Activated CD4-positive, alpha-beta T cell treated with anti-CD3 and anti-CD28 coated beads for 48 hours (primary cell): ENCODE measurements at places on chromosomes 3 and 15.

DNA sequence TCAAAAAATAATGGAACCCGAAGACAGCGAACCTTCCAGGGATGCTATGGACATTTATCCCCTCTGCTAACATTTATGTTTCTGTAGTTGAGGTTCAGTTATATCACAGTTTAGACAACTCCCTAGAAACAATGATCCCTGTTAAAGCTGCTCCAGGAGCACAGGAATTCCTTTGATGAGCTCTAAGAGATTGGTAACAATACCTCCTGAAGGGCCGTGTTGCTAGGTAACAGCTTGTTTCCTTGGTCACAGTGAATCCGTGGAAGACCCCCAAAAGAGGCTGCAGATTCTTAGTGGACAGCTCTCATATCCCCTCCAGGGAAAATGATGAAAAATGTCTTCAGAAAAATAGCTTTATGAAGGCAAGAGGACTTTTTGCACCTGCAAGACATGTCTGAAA is 160.2 kb downstream of the SERPINI1 start:
- no peak for DNase-seq

DNA sequence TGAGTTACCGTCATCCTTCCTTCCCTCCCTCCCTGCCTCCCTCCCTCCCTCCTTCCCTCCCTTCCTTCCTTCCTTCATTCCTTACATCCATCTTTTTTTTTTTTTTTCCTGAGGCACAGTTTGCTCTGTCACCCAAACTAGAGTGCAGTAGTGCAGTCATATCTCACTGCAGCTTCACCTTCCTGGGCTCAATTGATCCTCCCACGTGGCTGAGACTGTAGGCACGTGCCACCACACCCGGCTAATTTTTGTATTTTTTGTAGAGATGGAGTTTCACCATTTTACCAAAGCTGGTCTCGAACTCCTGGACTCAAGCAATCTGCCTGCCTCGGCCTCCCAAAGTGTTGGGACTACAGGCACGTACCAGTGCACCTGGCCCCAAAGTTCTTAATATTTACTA is 25.8 kb downstream of the USP3 start:
- DNase-seq: peak; percentile 42

GRCh38 chr3:111667170-111667569 is 72.0 kb upstream of the ZBED2 start:
- no peak for DNase-seq

DNA sequence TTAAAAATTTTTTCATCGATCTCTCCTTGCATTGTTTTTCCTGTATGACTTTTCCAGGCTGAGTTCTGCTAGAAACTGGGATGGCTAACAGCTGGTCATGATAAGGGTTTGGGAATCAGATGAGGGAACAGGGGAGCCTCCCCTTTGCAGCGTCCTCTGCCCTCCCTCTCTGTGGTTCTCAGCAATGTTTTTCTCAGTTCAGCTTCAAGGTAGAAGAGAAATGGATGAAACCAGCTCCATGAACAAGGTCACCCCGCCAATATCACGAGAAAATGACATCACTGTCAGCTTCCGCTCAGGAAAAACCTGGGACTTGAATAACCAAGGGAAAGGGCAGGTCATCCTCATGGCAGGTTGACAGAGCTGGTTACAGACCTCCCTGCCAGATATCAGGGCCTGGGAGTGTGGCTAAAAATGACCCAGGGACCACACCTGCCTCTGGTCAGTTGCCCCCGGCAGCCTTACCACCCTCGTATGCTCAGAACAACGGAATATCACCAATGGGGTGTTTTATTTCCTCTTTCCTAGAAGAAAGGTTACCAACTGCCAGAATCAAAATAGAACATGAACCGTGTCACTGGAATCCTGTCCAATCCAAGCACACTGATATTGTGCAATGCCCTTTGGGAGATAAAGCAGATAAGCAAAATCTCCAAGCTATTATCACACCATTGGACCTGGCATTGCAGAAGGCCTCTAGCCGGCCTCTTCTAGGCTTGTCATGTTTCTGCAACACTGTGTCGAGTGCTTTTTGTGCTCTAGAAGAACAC is 26.1 kb downstream of the LSM3 start:
- DNase-seq: no peak

DNA sequence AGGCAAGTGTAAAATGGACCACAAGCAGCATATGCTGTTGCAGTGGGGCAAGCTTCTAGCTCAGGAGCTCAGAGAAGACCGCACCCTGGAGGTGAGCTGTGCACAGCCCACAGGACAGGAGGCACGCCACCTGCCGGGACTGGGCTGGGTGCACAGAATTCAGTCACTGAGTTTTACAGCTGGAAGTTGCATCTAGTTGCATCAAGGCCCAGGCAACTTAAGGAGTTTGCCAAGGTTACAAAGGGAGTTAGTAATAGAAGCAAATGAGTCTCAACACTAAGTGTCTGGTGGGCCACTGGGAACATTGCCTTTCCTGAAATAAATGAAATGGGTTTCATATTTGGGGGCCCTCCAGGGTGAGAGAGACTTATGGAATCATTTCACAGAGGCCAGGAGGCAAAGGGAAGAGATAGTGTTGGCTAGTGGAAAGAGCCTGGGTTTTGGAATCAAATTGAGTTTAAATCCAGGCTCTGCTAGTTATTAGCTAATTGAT is 36.0 kb upstream of the TIMP4 start:
- DNase-seq: peak; percentile 69

GRCh38 chr3:191470080-191470479 is 9.1 kb downstream of the PYDC2 start:
- DNase-seq: no peak

DNA sequence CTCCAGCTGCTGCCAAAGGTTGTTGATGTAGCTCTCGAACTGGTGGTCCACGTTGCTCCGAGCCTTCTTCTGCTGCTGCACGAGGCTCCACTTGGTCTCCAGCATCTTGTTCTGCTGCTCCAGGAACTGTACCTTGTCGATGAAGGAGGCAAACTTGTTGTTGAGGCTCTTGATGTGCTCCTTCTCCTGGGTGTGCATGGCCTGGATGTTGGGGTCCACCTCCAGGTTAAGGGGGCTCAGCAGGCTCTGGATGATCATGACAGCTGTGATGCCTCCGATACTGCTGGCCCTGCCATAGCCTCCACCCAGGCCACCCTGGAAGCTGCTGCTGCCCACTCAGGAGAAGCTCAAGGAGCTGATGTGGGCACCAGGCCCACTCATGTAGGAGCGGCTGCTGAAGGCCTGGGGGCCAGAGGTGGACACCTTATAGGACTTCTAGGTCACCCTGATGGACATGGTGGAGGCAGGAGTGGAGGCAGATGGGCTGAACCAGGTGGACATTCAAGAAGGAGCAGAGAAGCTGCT is 14.9 kb upstream of the PSTPIP1 start:
- no peak for DNase-seq

DNA sequence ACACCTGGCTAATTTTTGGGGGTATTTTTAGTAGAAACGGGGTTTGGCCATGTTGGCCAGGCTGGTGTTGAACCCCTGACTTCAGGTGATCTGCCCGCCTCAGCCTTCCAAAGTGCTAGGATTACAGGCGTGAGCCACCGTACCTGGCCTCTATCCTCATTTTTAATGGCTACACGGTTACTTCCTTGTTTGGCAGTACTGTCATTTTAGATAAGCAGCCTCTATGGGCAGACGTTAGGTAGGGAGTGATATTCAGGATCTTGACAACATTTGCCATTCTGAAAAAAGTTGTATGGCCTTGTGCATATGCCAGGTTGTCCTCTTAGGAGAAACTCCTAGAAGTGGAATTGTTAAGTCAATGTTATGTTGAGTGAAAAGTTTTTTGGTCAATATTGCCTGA is 141.7 kb downstream of the ITPR1 start:
- no peak for DNase-seq

DNA sequence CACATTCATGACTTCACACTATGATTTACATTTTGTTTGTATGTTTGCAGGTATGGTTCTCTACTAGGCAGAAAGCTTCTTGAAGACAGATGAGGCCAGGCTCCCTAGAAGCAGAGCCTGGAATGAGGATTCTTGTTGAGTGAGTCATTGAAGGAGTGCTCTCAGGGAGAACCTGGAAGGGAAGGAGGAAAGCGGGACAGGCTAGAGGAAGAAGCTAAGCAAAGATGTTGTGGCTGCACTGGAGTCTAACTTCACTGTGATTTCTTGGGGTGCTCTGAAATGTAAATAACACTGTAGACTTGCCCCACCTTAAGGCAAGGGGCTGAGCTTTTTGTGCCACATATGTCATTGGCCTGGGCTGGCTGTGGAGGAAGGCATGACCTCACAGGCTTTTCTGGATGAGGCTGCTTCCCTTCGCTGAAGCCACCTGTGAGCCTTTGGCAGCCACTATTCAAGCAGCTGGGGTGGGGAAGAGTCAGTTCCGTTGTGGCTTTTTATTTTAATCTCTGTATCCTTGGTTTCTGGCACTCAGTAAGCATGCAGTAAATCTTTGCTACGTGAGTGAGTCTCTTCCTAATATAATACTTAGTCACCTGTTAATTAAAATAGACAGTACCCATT is 307.3 kb downstream of the SV2B start:
- DNase-seq: no peak

DNA sequence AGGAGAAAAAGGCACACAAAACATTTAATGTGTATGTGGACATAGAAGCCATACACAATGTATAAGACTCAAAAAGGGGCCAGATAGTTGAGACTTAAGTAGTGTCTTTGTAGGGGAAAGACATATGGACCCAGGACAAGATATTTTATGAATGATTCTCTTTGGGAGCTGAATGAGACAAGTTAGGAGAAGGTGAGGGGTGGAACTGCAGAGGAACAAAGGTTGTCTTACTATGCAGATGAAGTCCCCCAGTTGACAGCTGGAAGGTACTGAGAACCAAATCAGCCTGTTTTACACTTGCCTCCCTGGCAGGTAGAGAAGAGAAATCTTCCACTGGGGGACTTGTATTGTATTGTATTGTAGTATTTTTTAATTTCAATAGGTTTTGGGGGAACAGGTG is 14.9 kb upstream of the GCNT3 start:
- DNase-seq: no peak

DNA sequence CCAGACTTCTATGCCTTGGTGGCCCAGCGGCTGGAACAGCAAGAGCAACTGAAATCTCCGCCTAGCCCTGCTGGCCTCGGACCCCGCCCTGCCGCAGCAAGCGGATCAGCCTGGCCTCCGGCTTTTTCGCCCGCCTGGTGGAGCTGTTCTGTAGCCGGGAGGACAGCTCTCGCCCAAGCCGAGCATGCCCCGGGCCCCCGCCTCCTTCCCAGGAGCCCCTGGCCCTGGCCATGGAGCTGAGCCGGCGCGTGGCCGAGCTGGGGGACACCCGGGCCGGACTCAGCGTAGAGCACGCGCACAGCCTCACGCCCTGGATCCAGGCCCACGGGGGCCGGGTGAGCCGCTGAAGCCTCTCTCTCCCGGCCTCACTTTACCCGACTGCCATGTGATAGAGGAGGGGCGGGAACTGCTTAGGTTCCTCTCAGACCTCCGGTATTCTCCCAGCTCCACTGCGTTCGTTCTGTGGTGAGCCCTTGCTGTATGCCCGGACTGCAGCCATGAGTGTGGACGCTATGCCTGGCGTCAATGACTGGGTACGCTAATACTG is 24.1 kb upstream of the MRPL3 start:
- DNase-seq: peak; percentile 45

GRCh38 chr15:72319985-72320671 is at the start of gene CELF6:
Gene CELF6, minus strand, starts transcription at chr15:72320157. Its CDS starts 283 bp downstream, at chr15:72319874.
- DNase-seq: peak; percentile 76

- DNase-seq: no peak
These were observed 8.9 kb downstream of the SST start for GRCh38 chr3:187661267-187661666.

DNA sequence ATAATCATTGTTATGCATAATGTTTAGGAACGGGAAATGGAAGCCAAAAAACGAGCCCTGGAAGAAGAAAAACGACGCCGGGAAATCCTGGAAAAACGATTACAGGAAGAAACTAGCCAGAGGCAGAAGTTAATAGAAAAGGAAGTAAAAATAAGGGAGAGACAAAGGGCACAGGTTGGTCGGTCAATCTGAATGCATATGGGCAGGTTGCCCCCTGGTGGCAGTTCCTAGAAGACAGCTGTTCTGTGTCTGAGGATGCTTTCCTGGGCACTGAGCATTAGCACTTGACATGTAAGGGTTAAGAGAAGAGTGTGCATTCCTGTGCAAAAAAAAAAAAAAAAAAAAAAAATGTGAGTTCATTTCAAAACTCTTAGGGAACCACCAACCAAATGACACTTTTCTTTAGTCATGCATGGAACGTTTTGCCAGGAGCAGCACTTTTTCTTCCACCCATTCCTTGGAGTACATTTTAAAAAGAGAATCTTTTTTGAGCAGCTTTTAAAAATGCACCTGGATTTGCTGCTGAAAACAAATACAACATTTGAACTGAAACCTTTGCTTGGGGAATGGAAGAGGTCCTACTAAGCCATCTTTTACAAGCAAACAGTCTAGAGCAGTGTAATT is 11.1 kb upstream of the ABHD10 start:
- peak; percentile 90 for DNase-seq

DNA sequence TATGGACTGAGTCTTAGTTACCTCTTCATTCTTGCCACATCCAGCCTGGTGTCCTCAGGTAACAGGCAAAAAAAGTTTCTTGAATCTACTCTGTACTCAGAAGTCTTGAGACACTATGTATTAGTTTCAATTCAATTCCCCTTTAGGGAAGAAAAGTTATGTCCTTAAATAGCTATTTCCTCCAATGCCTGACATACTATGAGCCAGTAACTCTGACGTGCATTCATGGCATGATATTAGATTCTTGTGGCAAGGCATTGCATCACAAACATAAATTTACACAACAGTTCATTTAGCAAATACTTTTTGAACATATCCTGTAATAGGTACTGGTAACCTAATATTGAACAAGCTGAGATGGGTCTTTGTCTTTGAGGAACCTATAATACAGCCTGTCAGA is 109.3 kb upstream of the FOXB1 start:
- DNase-seq: no peak

DNA sequence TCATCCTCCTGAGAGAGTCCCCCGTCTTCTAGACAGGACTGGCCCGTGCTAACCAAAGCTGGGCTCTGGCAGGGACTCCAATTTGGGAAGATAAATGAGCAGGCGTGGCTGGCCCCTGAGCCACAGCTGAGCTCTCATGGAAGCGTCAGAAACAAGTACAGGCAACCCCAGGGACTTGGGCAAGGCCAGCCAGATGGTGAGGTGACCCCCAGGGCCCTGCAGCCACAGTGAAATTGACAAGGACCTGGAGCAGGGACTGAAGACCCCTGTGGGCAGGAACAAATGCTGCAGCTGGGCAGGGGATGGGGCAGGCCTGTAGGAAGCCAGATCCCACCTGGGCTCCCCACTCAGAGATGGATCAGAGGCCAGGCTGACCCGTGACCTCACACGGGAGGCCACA is 32.8 kb upstream of the CGNL1 start:
- DNase-seq: no peak

DNA sequence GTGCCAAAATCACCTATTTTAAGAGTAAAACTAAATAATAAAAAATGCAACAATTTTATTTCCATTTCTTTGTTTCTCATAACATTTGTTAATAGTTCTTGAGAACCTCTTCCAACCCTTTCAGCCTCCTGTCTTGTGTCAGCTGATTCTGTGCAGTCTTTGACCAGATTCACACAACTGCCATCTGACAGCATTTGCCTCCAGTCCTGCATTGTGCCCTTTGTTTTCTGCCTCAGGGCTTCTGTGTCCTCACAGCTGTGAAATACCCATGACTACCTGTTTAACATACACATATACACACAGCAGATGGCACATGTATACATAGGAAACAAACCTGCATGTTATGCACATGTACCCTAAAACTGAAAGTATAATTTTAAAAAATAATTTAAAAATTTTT is 13.2 kb upstream of the CNTN6 start:
- no peak for DNase-seq
